ENCODE measurements at places on chromosomes 12 and 14.
A peak's percentile ranks its signal among the peaks of the same experiment; 100 is the strongest.

DNA sequence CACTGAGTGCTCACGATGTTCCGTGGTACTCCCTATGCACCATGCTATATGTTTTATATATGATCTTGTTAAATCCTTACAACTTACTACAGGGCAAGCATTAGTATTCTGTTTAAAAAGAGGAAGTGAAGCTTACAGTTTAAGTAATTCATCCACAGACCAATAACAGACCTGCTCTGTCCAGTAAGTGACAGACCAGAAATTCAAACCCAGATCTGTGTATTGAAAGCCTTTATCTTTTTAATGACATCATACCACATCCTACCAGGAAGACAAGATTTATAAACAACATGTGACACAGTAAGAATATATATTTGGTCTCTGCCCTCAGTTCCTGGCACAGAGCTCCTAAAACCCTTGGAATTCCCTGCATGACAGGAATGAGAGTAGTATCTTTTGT is 206.5 kb downstream of the STXBP6 start:
- DNase-seq, result no peak

GRCh38 chr12:62712681-62713573 is 222.0 kb downstream of the PPM1H start:
- DNase-seq, result no peak

GRCh38 chr12:107990325-107990724 is 138.8 kb upstream of the WSCD2 start:
- DNase-seq, result peak; percentile 38

GRCh38 chr12:29043069-29043468 is 106.0 kb upstream of the FAR2 start:
- DNase-seq, result no peak

Data from activated T-cell treated with anti-CD3 and anti-CD28 coated beads, Interleukin-2, amount 50 U/mL, for 24 hours (primary cell).